ENCODE measurements at places on chromosomes 5 and 9.

- DNase-seq = no peak
Measured at GRCh38 chr9:13269589-13270452, 9.7 kb downstream of the MPDZ start.

- no peak for DNase-seq
Measured at GRCh38 chr9:123481209-123481865, 125.3 kb downstream of the CRB2 start.

DNA sequence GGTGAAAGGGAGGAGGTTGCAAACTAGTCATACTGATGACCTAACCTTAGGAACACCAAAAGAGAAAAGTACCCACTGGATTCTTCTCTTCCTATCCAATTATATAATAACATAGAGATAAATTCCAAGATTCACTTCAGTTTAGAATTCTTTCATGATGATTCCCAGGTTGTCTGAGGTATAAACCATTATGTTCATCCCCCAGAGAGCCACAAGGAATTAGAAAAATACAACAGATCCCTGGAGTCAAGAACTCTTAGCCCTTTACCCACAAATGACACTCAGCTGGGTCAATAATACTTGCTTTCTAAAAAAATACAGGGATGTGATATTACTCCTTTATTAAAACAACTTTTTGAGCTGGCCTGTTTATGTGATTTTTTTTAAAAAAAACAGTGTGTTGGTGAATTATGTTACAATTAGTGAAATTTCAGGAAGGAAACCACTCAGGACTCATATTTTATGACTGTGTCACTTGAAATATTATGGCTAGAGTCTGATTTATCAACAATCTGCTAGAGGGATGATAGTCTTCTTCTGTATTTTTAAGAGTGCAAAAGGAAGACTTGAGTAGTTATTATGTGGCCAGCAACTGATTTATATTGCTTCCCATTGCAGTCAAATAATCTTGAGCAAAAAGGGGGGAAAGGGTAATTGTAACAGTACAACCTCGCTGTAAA, 338.2 kb downstream of the NFIB start:
- DNase-seq = no peak

GRCh38 chr5:179585941-179586401, 35.6 kb downstream of the RUFY1 start:
- DNase-seq = no peak

- DNase-seq = no peak
Measured at GRCh38 chr9:14313951-14314423, at the start of gene NFIB. Gene NFIB (minus strand): TSS chr9:14314141. CDS start chr9:14313511, 630 bp downstream.

DNA sequence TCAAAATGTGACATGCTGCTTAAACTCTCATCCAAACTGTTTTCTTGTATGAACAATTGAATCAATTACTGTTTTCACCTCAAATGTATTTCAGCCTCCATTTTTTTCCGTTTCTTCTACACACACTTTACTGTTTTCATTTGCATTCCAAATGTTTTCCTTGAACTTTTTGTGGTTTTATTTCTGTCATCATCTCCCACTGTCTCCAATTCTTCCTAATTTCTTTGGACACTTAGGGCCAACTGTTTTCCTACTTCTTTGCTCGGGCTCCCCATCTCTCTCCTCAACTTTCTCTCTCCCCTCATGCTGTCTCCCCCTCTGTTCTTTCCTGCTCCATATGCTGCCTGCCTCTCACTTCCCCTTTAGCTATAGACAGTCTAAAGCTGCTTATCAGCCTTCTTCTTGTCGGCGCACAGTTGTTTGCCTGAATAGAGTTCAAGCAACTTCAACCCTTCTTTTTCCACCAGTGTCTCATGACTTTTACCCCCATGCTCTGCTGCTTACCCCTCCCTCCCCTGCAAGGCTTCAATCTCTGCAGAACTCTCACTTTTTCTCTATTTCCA, 443.4 kb downstream of the DTWD2 start:
- no peak for DNase-seq

GRCh38 chr9:75979362-75979761, 88.9 kb downstream of the PCSK5 start:
- DNase-seq = no peak

DNA sequence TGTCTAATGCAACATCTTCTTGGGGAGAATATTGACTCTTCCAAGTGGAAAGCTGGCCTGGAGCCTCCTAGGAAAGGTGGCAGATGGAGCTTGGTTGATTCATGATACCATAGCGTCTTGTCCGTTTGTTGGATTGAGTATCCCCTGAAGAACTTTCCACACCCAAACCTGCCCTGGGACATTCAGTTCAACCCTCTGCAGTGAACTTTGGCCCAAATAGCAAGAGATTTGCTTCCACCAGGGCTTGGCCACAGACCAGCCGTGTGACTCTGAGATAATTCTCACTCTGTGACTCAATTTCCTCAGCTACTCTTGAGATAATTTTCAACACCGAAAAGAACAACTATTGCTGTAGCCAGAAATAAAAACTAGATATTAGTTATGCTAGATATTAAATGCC, 108.0 kb upstream of the RAD23B start:
- no peak for DNase-seq

DNA sequence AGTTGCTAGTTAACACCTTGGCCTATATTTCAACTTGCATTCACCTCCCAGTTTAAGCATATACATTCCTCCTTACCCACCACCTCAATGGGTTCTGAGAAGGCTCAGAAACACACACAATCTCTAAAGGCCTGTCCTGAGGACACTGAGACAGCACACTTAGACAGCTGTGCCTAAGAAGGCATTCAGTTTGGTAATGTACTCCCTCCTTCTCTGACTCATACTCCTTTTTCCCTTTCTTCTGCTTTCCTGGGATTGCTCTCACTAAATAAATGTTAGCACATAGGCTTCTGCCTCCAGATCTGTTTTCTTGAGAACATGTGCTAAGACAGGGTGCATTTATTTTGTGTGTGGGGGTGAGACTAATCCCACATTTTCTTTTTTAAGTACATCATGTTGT, 456.8 kb upstream of the CDH6 start:
- no peak for DNase-seq

- no peak for DNase-seq
Measured at GRCh38 chr5:102622262-102622661, 123.5 kb upstream of the SLCO6A1 start.

GRCh38 chr5:56838409-56839039, 23.2 kb downstream of the MAP3K1 start:
- DNase-seq = no peak

- no peak for DNase-seq
Measured at GRCh38 chr5:39475881-39476842, 51.4 kb upstream of the DAB2 start.

DNA sequence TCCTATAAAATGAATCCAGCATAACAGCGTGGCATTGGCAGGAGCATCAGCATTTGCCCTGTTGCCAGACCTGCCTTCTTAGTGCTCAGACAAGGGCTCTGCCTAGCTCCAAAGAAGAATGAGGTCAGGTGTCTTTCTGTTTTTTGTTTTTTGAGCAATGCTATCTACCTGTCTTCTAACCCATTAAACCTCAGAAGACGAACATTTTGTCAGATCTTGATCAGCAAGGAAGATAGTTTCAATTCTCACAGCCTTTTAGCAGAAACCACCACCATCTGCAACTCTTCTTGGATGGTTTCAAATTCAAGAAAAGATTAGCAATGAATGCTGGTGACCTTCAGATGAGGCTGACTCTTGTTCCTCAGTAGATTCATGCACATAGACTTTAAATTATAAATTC, 103.5 kb upstream of the IQGAP2 start:
- DNase-seq = no peak

GRCh38 chr5:159340511-159340910, 10.2 kb upstream of the IL12B start:
- DNase-seq = no peak

- no peak for DNase-seq
Measured at GRCh38 chr9:79129865-79130480, 441.8 kb upstream of the TLE4 start.

DNA sequence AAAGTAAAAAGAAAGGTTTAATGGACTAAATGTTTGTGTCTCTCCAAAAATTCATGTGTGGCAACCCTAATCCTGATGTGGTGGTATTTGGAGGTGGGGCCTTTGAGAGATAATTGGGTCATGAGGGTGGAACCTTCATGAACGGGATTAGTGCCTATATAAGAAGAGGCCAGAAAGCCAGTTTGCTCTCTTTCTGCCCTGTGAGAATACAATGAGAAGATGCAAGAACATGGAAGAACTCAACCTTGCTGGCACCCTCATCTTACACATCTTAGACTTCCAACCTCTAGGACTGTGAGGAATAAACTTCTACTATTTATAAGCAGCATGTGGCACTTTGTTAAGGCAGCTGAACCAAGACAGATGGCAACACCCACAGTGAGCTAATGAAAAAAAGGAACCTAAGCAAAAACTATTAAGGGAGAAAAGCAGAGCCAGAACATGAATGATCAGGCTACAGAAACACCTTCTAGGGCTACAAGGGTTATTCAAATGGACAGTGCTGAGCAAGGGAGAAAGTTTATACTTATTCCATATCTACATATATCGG, 159.5 kb downstream of the PLK2 start:
- DNase-seq = no peak

Data from activated CD4-positive, alpha-beta T cell treated with anti-CD3 and anti-CD28 coated beads, Interleukin-2, amount 50 U/mL, for 24 hours (primary cell).